Endothelial cell (in vitro differentiated cells): ENCODE measurements at places on chromosomes 3 and 15.

- no peak for DNase-seq
Observed at GRCh38 chr15:82021992-82022391, 23.8 kb downstream of the MEX3B start.

GRCh38 chr3:112053229-112053628, 18.7 kb downstream of the TMPRSS7 start:
- no peak for DNase-seq

DNA sequence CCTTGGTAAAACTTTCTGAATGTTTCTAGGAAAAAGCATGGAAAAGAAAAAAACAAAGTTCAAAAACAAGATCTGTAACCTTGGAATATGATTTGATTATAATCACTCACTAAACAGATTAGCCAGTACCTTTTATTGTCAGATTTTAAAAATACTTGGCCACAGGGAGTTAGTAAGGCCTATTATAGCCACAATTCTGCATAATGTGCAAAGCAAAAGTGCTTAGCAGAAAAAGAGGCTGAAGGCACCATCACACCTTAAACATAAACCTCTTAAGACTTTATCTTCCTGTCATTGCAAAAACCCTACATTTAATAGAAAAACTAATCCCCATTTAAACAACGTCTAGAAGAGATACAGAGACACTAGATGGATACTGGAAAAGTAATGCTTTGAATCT, 41.8 kb downstream of the CHSY1 start:
- no peak for DNase-seq

GRCh38 chr3:158102242-158103080, 3.8 kb downstream of the SHOX2 start:
- no peak for DNase-seq

DNA sequence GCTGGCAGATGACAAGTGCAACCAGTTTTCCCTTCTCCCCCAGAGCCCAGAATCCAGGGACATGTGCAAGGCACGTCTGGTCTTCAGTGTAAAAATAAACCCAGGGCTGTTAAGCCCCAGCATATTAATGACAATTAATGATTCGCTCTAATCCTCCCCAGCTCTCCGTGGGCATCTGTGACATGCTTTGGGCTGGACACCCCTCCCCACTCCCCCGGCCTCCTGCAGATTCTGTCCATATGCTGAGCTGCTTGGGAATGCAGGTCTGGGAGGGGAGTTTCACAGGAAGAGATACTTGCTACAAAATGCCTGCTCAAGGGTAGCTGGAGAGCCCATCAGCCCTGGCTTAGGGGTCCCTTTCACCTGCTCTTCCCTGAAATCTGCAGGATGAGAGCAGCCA, 43.0 kb upstream of the NTRK3 start:
- no peak for DNase-seq

DNA sequence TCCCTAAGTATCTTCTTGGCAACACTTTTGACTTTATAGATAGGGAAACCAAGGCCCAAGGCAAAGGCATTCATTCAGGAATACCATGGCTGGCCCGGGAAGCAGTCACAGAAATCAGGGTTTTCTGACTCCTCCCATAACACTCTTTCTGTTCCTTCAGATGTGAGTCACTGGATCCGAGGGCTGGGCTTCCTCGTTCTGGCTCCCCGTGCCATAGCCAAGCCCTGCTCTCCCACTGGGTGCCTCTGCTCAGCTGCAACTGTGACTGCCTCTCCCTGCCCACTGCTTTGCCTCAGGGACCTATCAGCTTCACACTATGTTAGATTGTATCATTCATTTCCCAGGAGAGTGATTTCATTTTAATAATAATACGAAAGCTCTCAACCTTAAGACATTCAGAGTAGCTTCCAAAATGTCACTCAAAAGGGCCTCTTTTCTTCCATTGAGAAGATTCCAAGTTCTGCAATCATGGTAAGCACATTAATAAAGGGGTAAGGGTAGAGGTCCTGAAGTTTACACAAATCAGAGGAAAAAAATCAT, 50.2 kb downstream of the GABRB3 start:
- DNase-seq: no peak

GRCh38 chr3:57109437-57110199, 49.2 kb downstream of the SPATA12 start:
- DNase-seq: no peak

DNA sequence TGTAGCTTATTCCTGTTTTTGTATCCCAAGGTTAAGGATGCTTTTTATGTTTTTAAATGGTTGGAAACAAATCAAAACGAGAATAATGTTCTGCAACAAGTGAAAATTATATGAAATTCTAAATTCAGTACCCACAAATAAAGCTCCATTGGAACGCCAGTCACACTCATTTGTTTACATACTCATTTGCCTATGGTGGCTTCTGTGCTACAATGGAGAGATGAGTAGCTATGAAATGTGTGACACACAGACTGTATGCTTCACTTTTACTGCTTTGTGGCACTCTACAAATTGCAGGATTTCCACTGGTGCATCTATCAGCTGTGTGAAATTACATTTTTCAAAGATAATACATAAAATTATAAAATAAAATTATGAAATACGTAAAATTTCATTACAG, 112.2 kb upstream of the TSPAN3 start:
- no peak for DNase-seq

DNA sequence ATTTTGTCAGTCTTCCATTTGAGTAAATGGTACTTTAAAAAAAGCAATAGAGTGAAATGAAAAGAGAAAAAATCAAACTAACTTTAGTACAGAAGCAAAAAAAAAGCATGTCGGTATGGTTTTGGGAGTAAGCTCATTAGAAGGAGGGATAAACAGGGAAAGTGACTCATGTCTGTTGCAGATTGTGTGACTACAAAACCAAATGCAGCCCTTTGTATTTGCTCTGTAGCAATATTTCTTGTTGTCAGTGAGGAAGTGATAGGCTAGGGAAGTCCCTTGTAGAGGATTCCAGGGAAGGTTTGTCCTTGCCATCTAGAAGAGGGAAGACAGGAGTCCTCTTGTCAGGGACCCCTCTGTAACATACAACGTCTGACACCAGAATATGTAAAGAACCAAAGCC, 150.5 kb upstream of the POU1F1 start:
- DNase-seq: no peak

GRCh38 chr3:60046210-60046609, 996.4 kb upstream of the CFAP20DC start:
- DNase-seq: no peak

- DNase-seq: no peak
Observed at GRCh38 chr3:181327349-181327748, 337.8 kb upstream of the DNAJC19 start.

- no peak for DNase-seq
Observed at GRCh38 chr3:148023994-148024393, 614.8 kb downstream of the ZIC1 start.

GRCh38 chr3:43455233-43455632, 166.6 kb downstream of the ANO10 start:
- DNase-seq: no peak

DNA sequence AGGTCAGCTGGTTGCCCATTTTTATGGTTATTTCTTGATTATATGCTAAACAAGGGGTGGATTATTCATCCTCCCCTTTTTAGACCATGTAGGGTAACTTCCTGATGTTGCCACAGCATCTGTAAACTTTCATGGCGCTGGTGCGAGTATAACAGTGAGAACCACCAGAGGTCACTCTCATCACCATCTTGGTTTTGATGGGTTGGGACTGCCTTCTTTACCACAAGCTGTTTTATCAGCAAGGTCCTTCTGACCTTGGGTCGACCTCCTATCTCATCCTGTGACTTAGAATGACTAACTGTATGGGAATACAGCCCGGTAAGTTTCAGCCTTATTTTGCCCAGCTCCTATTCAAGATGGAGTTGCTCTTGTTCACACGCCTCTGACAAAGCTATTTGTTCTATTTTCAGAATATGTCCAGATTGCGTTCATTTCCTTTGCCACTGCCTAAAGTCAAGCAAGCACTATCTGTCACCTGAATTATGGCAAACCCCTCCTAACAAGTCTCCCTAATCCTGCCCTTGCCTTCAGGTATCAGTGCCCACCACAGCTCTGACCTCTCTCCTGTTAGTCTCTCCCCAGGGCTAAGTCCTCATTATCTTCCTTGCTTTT, 308.5 kb downstream of the ROBO2 start:
- peak; percentile 53 for DNase-seq

- no peak for DNase-seq
Observed at GRCh38 chr3:184315543-184315867, 1.1 kb downstream of the EIF4G1 start.

DNA sequence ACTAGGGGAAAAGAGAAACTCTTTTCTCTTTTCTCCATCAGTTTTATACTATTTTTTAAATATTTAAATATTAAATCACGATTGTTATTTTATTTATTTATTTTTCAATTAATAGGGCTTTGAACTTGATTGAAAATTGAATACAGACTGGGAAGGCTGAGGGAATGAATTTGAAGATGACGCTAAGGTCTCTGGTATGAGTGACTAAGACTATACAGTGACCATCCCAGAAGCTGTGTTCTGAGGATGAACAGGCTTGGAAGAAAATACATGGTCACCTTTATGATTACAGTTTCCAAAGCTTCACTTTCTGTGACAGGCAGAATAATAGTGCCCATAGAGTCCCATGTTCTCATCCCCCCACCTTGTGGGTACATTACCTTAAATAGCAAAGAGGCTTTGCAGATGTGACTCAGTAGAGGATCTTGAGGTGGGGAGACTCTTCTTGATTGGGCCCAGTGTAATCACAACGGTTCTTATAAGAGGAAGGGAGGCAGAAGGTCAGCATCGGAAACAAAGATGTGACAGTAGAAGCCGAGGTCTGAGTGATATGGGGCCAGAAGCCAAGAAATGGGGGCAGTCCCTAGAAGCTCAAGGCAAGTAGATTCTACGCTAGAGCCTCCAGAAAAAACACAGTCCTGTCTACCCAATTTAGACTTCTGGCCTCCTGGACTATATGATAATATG, 51.0 kb upstream of the LPP start:
- no peak for DNase-seq

- DNase-seq: no peak
Observed at GRCh38 chr3:110568246-110568645, 503.4 kb upstream of the NECTIN3 start.

GRCh38 chr3:19573644-19574043, 360.4 kb downstream of the EFHB start:
- DNase-seq: no peak

- DNase-seq: no peak
Observed at GRCh38 chr3:162632672-162633071, 1136.1 kb downstream of the OTOL1 start.

DNA sequence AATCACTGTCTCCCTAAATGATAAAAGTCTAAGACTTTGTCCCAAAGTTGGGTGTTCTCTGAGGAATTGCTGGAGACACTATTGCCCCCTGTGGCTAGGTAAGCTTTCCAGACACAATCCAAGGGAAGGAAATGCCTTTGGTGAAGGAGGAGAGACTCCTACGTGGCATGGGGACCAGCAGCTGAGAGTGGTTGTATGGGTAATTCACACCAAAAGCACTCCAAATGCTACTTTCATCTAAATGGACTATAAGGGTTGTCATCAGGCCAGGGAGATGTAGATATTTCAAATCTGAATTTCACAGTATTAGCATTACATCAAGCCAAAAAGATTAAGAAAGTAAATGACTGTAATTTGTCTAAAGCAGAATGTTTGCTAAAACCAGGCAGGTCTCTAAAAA, 400.8 kb upstream of the THBS1 start:
- DNase-seq: no peak

DNA sequence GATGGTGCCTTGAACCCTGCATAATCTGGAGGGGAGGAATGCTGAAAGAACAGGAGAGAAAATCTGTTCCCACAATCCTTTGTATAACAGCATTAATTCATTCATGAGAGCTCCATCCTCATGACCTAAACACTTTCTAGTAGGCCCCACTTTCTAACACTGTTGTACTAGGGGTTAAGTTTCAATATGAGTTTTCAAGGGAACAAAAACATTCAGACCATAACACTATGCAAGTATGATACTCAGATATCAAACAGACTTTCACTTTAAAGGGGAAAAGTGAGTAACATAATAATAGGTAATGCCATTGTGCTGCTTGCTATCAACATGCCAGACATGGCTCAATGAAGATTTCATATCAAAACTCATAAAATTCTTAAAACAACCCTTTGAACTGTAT, 32.4 kb upstream of the PLSCR2 start:
- no peak for DNase-seq

- DNase-seq: no peak
Observed at GRCh38 chr3:13080591-13080990, 7.4 kb upstream of the IQSEC1 start.

- DNase-seq: no peak
Observed at GRCh38 chr15:62417439-62417838, 252.4 kb upstream of the C2CD4B start.

GRCh38 chr3:88195951-88196434, 46.2 kb downstream of the C3orf38 start:
- DNase-seq: no peak
